ENCODE measurements at places on chromosomes 3 and 15.

DNA sequence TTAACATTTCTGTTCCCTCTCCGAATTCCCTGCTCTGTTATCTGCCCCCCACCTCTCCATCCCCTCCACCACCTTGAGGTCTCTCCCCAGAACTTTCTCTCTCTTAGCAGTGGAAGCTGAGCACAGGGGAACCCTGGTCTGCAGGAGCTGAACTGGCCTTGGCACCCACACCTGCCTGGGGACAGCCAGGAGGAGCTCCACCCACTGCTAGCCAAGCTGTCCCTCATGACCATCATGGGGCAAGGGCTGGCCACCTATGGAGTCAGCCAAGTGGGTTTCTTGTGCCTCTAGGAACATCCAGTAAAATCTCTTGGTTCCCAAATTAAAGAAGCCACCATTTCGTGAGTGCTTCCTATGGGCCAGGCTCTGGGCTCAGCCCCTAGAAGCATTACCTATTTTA, 276.4 kb upstream of the TLE3 start:
- DNase-seq, result no peak

GRCh38 chr15:77180757-77181156, 109.8 kb upstream of the TSPAN3 start:
- DNase-seq, result no peak

DNA sequence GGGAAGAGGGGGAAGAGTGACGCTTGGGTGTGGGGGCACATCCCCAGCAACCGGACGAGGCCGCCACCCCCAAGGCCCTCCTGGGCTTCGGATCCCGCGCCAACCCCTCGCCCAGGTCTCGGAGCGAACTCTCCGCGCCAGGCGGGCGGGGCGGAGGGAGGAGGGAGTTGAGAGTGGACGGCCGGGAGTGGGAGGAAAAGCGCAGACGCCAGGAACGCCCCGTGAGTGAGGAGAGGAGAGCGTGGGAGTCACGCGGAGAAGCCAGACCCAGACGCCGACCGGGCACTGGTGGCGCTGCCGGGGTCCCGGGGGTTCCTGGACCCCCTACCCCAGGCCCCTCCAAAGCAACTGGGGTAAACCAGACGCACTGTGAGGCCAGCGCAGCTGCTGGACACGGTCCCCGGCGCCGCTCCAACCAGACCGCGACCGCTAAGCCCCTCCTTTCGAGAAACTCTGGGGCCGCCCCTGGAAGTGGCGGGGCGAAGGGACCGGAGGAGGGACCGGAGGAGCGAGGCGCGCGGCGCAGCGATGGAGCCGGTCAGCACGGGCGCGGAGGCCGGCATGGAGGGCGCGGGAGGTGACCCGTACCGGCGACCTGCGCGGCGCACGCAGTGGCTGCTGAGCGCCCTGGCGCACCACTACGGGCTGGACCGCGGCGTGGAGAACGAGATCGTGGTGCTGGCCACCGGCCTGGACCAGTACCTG, at the start of gene EFCC1:
EFCC1 (plus strand) TSS at position 204 of the 705 bp plus-strand sequence; CDS start at position 529, 325 bp downstream.
- DNase-seq, result no peak

DNA sequence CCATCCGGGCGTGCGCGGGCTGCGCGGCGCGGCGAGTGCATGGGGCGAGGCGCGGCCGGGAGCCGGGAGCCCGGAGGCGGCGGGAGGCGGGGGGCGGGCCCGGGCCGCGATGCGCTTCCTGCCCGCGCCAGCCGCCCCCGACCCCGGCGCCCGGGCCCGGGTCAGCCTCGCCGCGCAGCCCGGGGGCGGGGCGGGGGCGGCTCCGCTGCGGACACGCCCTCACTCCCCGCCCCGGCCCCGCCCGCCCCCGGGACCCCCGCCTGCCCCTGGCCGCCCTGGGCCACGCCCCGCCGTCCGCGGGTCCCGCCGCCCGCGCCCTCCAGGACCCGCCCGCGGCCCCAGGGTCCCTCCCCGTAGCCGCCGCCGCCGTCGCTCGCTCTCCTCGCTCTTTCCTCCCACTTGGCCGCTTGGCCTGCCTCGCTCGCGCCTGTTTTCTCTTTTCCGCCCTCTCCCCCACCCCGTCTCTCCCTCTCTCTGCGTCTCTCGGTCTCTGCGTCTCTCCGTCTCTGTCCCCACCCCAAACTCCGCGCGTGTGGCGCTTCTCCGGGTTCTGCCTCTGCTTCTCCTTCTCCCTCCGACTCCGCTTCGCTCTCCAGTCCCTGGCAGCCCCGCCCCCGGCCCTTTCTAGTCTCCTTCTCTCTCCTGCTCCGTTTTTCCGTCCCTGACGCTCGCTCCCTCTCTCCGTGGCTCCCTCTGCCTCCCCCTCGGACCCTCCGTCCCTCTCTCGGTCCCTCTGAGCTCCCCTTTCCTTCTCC, at the start of gene PLXND1:
PLXND1 (minus strand) TSS at position 41 of the 755 bp plus-strand sequence; CDS start at position 4, 37 bp downstream.
- peak; percentile 35 for DNase-seq

DNA sequence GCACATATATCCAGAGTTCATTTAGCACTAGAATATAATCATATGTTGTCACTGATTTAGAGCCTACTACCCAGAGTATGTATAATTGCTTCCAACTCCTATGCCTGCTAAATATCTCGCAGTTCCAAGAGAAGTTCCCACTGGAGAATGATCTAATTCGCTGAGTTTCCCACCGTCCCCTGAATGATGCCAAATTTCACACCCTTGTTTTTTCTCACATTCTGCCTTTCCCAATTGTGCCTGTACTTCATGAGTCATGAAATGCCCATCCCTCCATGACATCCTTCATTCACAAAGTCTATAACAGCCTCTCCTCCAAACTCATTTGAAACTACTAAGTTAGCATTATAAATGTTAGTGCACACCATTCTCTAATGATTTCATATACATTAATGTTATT, 177.2 kb downstream of the CBLB start:
- DNase-seq, result no peak

DNA sequence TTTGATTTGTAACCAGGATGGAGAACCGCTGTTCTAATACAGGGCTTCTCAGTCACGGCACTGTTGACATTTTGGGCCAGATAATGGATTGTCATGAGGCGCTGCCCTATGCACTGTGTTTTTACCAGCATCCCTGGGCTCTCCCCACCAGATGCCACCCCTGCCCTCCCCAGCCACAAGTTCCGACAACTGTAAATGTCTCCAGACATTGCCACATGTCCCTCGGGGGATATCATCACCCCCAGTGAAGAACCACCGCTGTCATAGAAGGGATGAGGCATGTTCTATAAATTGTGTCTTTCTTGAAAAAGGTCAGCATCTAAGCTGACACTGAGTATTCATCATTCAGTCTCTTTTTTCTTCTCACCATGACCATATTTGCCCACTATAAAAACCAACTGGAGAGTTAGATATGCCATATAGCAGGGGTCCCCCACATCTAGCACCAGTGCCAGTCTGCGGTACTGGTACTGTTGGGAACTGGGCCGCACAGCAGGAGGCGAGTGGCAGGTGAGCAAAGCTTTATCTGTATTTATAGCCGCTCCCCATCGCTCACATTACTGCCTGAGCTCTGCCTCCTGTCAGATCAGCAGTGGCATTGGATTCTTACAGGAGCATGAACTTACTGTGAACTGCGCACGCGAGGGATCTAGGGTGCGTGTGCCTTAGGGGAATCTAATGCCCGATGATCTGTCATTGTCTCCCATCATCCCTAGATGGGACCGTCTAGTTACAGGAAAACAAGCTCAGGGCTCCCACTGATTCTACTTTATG, 260.5 kb upstream of the ST8SIA2 start:
- DNase-seq, result no peak

GRCh38 chr15:48645558-48646330, at the start of gene FBN1:
Gene FBN1 (minus strand): TSS chr15:48645709. CDS start chr15:48644769, 940 bp downstream.
- no peak for DNase-seq

DNA sequence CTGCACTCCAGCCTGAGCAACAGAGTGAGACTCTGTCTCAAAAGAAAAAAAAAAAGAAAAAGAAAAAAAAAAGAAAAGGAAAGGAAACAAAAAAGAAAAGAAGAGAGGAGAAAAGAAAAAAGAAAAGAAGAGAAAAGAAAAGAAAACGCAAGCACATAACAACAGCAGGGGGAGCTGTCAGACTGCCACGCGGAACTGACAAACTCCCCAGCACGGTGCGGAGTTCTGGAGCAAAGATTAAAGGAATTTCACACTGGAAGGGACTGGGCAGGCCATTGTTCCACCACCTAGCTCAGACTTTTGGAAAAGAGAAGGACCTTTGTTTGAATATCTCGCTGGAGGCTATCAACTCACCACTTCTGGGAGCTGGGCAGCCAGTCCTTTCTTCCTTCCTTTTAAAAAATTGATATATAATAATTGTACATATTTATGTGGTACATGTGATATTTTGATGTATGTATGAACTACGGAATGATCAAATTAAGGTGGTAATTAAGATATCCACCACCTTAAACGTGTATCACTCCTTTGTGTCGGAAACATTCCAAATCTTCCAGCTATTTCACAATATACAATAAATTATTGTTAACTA, 40.5 kb downstream of the DPPA2 start:
- DNase-seq, result no peak

- no peak for DNase-seq
Measured at GRCh38 chr3:73786321-73786807, 161.6 kb upstream of the PDZRN3 start.

DNA sequence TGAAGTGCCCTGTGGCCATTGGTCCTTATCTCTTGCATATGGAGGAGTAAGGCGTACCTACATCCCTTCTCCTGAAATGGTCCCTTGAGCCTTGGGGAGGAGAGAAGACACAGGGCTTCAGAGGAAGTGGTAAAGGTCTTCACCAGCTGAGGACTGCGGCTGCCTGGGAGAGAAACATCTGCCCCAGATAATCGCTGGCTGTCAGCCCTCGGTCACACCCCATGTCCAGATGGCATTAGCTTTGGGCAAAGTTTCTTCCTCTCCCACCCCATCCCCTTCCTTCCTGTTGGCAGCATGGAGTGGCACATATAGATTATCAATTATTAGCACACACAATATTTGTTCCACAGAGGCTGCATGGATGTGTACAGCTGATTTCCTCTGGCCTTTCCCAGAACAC, 61.6 kb downstream of the LRTM1 start:
- no peak for DNase-seq

GRCh38 chr3:78957456-78957855, 810.3 kb downstream of the ROBO1 start:
- no peak for DNase-seq

DNA sequence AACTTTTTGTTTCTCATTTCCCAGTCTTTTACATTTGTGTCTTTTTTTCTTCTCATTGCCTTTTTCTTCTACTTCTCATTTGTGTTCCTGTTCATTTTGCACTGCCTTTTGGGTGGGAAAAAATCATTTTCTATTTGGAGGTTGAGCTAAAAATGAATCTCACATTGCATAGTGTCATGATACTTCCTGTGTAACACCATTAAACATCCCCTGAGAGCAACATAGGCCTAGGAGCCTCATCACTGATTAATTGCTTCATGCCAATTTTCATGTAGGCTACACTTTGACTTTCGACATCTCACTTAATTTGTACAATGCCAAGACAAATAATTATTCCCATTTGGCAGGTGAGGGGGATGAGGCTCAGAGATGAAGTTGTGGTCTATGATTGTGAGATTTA, 279.2 kb downstream of the EDEM1 start:
- DNase-seq, result no peak

- DNase-seq, result no peak
Measured at GRCh38 chr3:189636048-189636447, 4.9 kb downstream of the TP63 start.

DNA sequence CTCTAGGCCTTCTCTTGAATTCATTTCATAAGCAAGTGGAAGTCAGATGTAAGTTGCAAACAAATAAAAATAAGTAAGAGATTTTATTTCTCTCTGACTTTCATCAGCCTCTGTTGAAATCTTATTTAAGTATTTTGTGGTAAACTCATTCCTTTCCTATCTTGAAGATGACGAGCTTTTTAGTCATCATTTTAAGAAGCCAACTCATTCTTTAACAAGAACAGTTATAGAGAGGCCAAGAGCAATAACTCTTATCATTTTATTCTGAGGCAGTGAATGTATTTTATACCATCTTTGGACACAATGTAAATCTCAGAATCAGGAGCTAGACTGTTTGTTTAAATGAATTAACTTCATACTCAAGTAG, 147.5 kb upstream of the MBNL1 start:
- DNase-seq, result no peak
